ENCODE measurements at places on chromosomes 2 and 18. TPM values are rescaled to one million over a fixed set of nuclear protein-coding genes. Genes with fewer than 3 reads are reported as not detected.

Gene C2orf72
- 0.11 TPM for total RNA-seq

DNA sequence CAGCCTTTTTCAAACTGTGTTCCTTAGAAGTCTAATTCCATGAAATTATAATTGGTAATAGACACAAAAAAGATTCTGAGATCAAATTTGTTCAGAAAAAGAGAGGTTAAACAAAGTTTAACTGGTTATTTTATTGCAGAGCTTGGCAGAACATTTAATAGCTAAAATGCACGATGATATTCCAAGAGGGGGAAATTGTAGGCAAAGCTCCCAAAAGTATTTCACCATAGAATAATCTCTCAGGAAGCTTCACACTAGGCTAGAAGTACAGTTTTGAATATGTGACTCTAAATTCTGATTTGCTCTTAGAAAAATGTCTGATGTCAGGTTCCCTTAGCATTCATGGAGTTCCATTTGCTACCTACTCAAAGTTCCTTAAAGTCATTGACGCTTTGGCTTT lies 292.4 kb upstream of the SETBP1 start:
- no peak for DNase-seq

DNA sequence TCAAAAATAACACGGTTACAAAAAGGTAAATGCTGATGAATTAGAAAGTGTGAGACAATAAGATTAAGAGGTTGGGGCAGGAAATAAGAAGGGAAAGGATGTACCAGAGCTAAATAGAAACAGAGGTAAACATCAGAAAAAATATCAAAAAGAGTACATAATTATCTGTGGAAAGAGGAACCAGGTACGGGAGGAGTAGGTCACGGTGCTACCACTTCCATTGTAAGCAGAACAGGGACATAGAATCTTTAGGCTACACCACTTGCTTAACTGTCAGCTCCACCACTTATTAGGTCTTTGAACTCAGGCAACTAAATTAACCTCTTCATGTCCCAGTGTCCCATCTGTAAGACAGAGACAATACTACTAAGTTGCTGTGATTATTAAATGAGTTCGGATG lies 350.3 kb downstream of the LRATD1 start:
- no peak for DNase-seq

DNA sequence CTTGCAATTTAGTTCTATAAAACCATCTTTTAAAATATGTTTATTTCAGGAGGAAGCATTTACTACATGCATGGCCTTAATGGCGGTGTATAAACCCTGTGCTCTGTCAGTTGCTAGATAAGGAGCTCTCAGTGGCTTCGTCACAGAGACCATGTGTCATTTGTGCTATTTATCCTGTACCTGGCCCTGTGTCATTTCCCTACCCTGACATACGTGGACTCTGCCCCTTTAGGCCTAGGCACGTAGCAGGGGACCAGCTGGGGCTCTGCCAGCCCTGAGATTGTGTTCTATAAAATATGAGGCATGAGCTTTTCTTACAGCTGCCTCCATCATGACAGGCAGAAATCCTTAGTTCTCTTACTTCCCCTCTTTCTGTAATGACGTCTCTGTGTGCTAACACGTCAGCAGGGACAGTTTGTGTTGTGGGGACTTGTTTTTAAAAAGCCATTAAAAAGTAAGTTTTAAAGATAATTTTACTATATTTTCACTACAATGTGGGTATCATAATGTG lies 88.0 kb downstream of the ITGB1BP1 start:
- DNase-seq, result no peak

Gene CNDP1
- not detected for total RNA-seq

- no peak for DNase-seq
Measured at GRCh38 chr2:233233618-233234230, 17.7 kb upstream of the ATG16L1 start.

- peak; percentile 83 for DNase-seq
Measured at GRCh38 chr18:55869556-55870501, 281.8 kb upstream of the TCF4 start.
